AG08395 (cell line): ENCODE measurements at places on chromosomes 6 and 20.

- DNase-seq, result no peak
These were observed 154.5 kb downstream of the CD83 start for GRCh38 chr6:14271789-14272736.

DNA sequence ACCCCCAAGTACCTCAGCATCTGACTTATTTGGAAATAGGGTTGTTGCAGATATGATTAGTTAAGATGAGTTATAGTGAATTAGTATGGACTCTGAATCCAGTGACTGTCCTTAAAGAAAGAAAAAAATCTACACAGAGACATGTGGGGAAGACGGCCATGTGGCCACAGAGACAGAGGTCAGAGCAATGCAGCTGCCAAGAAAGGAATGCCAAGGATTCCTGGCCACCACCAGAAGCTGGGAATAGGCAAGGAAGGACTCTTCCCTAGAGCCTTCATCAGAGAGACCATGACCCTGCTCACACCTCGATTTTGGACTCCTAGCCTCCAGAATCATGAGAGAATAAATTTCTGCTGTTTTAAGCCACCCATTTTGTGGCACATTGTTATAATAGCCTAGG is 81.8 kb downstream of the FYN start:
- DNase-seq, result peak; percentile 67

DNA sequence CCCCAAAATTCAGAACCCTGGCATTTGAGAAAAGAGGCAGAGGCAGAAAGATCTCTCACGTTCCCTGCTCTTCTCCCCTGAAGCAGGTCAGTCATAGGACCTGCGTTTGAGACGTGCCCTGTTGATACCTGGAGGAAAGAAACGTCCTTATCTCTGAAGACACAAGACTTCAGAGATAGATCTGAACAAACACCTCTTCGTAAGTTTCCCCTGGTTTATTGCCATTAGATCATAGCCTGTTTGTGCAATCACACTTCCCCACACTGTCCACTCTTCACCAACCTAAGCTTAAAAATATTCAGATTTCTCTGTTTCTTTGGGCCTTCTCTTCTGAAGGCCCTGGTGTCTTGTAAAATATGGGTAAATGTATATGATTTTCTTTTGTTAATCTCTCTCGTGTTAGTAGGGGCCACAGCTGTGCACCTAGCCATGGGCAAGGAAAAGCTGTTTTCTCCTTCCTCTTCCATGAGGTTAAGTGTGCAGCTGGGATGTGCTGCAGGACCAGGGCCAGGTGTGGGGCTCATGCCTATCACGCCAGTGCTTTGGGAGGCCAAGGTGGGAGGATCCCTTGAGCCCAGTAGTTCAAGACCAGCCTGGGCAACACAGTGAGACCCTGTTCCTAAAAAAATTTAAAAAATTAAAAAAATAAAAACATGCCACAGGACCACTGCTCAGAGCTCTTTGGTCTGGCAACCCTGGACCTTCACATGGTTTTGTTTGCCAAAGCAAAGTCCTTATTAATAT is 4.7 kb upstream of the SLC22A2 start:
- no peak for DNase-seq

DNA sequence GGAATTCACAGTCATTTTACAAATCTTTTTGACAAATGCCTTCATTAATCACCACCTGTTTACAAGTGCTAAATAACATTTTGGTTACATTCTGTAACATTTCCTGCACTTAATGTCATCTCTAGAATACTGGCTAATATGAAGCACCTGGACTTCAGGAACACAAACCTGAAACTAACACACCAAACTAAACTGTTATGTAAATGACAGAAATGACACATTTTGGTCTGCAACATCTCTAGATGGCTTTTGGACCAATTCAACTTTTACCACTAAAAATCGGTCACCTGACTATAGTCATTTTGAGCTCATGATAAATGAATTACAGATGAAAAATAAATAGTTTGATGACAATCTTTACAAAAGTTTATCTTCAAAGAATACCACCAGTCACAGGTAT is 80.6 kb downstream of the ATG5 start:
- no peak for DNase-seq

DNA sequence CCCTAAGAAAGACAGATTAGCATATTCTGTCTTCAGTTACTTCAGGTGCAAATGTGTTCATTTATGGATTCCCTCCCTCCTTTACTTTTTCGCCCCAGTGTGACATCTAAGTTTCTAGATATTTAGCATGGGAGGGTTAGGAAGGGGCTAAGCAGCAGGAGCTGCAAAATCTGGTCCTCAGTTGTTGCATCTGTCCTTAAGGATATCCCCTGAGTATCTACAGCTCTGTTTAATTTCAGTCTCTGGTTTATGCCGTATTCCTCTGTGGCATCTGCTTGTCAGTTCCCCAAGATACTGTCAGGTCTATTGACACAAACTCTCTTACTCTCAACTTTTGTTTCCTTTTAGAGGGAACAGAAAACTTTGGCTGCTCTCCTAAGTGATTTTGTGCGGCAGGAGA is 754.6 kb upstream of the MAP3K7 start:
- DNase-seq, result no peak
